ENCODE measurements at places on chromosomes 4 and X.

GRCh38 chr4:26032142-26032541 is 118.1 kb downstream of the SMIM20 start:
- DNase-seq, result no peak

GRCh38 chr4:85607624-85608023 is 132.7 kb downstream of the ARHGAP24 start:
- no peak for DNase-seq

GRCh38 chr4:19399001-19399400 is 852.7 kb upstream of the SLIT2 start:
- no peak for DNase-seq

DNA sequence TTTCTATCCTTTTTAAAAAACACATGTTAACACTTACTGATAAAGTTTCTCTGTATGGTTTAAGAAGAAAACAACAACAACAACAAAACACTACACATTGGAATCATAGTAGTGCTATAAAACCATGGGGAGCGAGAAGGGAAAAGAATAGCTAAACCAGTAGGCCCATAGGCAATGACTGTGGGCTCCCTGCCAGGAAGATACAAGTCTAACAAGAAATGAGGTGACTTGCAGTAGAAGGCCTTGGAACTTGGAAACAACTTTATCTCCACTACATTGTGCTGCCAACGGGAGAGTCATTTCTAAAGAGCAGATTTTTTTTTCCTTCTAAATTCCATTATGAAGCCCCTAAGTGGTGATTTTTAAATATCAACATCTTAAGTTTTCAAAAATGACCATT is 78.0 kb downstream of the GPC4 start:
- no peak for DNase-seq

DNA sequence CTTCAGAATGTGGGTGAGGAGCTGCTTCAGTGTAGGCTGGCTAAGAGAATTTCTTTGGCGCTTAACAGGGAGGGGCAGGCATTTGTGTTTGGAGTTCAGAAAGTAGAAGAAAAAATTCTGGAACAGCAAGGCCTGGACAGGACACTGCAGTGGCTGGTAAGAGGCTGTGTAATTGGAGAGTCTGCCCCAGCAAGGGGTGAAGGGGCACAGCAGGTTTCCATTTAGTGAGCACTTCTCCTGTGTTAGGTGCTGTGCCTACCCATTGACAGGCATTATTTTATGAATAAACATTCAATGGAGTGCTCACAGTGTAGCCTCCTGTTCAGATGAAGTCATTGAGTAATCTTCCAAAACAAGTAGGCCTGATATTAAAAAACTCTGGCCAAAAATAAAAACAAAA is 10.7 kb upstream of the CPE start:
- DNase-seq, result no peak

GRCh38 chr4:83548151-83548905 is 12.4 kb downstream of the GPAT3 start:
- peak; percentile 75 for DNase-seq

DNA sequence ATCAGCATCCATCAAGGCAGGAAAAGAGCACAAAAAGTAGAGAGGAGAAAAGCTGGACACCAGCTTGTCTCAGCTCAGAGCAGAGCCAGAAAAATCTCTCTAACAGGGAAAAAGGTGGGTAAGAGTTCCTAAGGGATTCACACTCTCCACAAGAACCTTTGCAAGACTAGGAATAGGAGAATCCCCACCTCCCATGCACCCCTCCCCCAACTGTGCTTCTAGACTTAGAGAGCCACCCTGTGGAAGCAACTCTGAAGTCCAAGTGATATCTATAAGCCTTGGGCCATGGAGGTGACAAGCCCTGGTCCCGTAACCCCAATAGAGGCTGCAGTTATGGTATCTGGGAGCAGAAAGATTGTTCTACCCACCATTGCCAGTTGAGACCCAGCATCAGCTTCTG is 267.6 kb upstream of the MTMR8 start:
- DNase-seq, result no peak

DNA sequence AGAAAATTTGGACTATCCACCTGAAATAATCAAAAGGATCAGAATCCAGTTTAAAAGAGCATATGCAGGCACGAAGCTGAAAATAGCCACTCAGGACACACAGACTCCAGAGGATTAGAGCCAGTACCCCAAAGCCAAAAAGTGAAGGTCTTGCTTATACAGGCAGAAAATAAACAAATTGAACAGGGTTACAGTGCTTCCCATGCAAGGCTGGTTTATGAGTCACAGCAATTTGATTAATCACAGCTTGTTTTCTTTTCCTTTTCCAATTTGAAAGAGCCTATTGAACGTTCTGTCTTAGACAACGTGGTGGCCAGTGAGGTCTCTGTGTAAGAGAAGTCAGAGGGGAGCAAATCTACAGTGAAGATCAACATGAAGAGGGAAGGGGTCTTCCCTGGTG is 10.2 kb downstream of the HGFAC start:
- no peak for DNase-seq

DNA sequence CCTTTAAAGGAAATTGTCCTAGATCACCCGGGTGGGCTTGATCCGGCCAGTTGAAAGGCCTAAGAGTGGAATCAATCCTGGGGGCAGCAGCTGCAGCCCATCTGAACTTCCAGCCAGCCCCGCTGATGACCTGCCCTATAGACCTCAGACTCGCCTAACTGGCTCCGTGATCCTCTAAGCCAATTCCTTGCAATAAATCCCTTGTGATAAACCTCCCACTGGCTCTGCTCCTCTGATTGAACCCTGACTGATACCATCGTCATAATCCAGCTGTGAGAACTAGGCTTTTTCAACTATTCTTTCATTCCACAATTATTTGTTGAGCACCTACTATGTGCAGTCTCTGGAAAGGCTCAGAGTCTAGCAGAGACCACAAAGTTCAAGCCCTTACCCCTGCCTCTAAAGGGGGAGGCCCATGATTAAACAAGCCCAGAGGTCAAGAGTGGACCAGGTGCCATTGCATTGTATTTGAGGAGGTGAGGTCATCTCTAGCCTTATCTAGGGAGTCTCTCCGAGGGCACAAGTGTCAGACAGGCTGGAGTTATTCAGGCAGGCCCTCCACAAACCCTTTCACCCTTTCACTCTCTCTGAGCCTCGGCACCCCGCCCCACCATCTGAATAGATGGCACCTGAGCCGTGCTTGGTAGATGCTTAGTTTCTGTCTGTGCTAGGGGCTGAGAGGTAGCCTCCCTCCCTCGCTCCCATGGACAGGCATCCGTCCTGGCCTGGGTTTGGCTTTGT is 20.5 kb upstream of the GPR78 start:
- no peak for DNase-seq

GRCh38 chr4:124095621-124096020 is 616.9 kb downstream of the ANKRD50 start:
- DNase-seq, result no peak

DNA sequence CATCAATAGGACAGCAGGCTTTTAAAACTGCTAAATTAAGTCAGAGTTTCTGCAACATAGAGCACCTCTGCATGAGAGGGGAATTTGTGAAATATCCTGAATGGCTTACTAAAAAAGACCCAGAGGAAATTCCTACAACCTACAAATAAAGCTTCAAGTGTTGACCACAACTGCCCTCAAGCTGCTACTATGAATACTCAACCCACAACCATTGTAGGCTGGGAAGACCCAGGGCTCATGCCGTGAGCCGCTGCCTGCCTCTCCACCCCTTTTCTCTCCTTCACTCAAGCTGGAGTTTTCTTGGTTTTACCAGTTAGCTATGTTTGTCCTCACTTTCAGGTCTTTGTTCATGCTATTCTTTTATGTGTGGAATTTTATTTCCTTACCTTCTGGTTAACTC is 151.6 kb downstream of the EMCN start:
- no peak for DNase-seq

DNA sequence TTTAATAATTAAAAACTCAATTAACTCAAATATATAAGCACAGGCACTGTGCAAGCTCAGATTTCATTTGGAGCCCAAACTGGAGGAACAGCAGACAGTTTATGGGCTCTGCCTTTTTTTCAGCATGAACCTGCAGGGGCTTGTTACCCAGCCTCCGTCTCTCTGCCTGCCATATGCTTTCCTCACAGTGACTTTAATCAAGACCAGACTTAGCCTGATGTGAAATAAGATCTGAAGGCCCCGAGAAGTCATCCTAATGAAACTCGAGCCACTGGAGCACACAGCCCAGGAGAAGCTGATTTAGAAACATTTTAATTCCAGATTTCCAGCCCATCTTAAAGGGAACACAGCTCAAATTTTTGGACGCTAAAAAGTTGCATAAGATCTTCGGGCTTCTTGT is 55.6 kb downstream of the SPATA18 start:
- no peak for DNase-seq

GRCh38 chrX:50638123-50638522 is 167.5 kb upstream of the DGKK start:
- DNase-seq, result no peak

- DNase-seq, result no peak
These were observed 42.0 kb upstream of the PRKG2 start for GRCh38 chr4:81257021-81257420.

- DNase-seq, result no peak
These were observed 68.7 kb upstream of the PCDH19 start for GRCh38 chrX:100478714-100479306.

- peak; percentile 26 for DNase-seq
These were observed 24.6 kb downstream of the NAP1L5 start for GRCh38 chr4:88672987-88673386.

GRCh38 chrX:20412871-20413486 is 146.3 kb upstream of the RPS6KA3 start:
- no peak for DNase-seq

DNA sequence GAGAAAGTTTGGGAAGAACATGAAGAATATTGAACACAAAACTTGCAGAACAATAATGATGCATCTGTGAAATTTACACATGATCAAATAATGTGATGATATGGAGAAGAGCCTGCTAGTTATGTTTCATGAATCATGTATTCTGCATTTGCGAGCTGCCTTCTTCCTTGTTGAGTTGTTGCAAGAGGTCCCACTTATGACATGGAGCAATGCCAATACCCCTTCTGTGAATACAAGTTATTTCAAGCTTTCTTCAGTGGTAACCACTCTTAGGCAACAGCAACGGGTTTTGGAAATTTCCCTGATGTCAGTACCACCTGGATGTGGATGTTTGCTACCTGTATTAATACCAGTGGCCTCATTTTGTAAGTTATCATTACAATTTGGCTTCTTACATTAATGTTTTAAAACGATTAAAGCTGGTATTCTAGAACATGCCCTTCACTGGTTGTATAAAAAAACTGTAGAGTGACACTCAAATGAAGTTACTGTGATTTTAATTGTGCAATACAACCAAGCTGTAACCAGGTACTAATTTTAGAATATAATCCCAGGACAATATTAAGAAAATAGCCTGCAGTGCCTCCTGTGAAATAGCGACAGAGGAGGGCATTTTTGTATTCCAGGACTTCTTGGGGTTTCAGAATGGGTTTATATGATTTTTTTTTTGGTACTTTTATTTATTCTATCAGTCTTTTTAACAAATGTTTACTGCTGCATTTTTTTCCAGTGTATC is 25.3 kb downstream of the IQCM start:
- no peak for DNase-seq

- no peak for DNase-seq
These were observed 929 bp downstream of the MAB21L2 start for GRCh38 chr4:150582873-150583286.

GRCh38 chr4:16750882-16751642 is 147.4 kb downstream of the LDB2 start:
- no peak for DNase-seq

GRCh38 chr4:164012396-164013027 is 518.0 kb downstream of the TMA16 start:
- no peak for DNase-seq

DNA sequence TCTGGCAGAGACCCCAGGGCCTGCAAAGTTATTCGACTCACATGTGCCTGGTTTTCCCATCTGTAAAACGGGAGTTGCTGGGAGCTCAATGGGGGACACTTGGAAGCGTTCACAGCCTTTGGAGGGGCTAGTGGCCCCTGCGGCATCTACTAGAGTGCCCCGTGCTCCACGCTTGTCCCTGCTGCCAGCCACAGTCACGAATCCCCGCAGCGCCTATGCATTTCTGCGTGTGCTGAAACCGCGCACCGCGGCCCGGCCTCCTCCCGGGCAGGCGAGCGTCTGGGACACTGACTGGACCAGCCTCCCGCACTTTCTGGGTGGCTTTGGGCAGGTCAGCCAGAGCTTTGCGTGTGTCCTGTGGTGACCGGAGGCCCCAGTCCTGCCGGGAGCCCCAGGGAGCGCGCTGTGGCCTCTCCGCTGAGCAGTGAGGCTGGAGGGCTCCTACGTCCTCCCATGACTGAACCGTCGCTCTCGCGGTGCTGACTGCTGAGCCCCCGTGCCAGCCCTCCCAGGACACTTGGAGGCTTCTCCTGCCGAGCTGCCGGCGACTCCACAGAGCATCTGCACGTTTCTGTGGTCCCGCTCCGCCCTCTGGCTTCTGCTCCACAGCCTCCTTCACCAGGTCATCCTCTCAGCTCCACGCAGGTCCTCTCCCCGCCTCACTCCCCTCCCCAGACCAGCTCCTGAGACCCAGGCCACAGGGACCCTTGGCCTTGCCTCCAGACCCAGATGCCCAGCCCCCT is 36.3 kb downstream of the PIGG start:
- DNase-seq, result no peak
